T-helper 9 cell (primary cell): ENCODE measurements at places on chromosomes 1 and 21.

- no peak for DNase-seq
Observed at GRCh38 chr1:90133133-90133532, 138.2 kb downstream of the ZNF326 start.

GRCh38 chr21:39330001-39330400, 16.6 kb upstream of the BRWD1 start:
- no peak for DNase-seq

GRCh38 chr1:231512147-231512698, 16.2 kb upstream of the TSNAX start:
- DNase-seq = no peak

DNA sequence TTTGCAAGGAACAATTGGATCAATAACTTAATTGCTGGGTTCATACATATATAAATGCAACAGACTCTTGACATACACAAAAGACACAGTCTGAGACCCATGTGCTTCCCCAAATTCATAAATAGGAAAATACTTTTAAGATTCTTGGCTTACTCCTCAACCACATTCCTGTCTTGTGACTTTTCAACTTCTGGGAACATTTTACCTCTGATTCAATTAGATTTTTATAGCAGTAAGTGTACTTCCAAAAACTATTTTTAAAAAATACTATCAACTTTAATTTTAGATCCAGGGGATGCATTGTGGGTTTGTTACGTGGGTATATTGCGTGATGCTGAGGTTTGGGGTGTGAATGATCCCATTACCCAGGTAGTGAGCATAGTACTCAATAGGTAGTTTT, 406.7 kb downstream of the RPS6KC1 start:
- no peak for DNase-seq

DNA sequence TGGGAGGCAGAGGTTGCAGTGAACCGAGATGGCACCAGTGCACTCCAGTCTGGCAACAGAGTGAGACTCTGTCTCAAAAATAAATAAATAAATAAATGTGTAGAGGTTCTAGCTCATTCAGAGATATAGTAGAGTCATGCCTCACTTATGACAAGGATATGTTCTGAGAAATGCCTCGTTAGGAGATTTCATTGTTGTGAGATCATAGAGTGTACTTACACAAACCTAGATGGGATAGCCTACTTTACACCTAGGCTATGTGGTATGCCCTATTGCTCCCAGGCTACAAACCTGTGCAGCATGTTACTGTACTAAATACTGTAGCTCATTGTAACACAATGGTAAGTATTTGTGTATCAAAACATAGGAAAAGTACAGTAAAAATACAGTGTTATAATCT, 155.3 kb upstream of the JUN start:
- no peak for DNase-seq

DNA sequence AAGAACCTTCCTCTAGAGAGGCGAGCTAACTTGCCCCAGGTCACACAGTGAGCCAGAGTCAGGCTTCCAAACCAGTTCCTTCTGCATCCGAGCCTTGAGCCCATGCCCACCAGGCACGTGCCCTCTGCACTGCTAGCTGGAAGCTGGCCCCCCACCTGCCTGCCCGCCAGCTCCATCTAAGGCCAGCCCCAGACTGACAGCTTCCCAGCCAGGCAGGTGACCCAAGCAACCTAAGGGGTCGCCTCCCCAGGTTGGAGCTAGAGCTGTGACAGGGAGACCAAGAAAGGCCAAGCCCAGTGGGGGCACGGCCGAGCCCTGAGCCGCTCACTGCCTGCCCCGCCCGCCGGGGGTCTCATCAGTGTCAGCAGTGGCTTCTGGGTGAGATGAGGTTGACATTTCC, 19.9 kb upstream of the C1QA start:
- DNase-seq = no peak

DNA sequence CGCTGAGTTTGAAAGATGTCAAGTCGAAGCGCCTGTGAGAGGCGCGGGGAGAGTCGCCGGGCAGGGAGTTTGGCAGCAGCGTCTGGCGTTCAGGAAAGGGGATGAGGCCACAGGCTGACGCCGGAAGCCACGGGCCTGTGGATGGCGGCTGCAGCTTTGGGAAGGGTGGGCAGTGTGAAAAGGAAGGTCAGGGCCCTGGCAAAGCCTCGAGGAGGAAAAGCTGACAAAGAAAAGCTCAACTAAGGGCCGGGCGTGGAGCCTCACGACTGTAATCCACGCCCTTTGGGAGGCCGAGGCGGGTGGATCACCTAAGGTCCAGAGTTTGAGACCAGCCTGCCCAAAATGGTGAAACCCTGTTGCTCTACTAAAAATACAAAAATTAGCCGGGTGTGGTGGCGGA, 25.2 kb upstream of the COX20 start:
- no peak for DNase-seq

- peak; percentile 81 for DNase-seq
Observed at GRCh38 chr1:23790696-23791515, at the start of gene LYPLA2. Gene LYPLA2 (plus strand): TSS chr1:23791145. CDS start chr1:23792683, 1,538 bp downstream.

DNA sequence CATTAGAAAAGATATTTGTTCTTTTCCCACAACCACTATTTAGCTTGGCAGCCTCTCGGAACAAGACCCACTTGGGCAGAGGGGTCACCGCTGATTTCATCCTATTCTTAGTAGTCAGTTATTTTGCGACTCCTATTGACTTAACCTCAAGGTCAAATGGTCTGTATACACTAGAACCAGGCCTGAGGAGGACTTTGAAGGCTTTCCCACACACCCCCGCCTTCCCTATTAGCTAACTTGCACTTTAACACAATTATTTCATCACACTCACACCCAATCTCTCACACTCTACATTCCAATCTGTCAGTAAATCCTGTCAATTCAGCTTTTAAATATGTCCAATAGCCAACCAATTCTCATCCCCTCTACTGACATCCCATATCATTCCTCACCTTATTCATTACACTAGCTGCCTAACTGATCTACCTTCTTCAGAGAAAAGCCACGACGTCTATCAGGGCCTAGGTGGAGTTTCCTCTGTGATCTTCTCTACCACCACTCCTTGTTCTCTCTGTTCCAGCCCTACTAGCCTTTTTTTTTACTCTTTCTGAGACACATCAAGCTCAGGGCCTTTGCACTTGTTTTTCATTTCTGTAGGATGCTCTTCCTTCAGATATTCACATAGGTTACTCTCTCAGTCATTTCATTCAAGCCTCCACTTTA, 1.0 kb upstream of the NIBAN1 start:
- DNase-seq = no peak

- DNase-seq = no peak
Observed at GRCh38 chr1:44617703-44618029, 56.6 kb downstream of the TMEM53 start.

- peak; percentile 57 for DNase-seq
Observed at GRCh38 chr1:167936930-167937708, at the start of gene MPC2. Gene MPC2 (minus strand): TSS chr1:167937072. CDS start chr1:167935841, 1,231 bp downstream.

DNA sequence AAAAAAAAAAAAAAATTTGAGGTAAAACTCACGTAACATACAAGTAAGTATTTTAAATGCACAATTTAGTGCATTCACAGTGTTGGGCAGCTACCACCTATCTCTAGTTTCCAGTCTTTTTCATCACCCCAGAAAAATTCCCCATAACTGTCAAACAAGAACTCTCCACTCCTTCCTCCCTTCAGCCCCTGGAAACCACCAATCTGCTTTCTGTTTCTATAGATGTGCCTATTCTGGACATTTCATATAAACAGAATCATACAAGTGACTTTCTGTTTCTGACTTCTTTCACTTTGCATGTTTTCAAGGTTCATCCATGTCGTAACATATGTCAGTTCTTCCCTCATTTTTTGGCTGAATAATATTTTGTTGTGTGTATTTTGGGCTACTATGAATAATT, 24.9 kb upstream of the ETS2 start:
- no peak for DNase-seq

- no peak for DNase-seq
Observed at GRCh38 chr1:39488012-39488545, 3.4 kb upstream of the BMP8A start.

DNA sequence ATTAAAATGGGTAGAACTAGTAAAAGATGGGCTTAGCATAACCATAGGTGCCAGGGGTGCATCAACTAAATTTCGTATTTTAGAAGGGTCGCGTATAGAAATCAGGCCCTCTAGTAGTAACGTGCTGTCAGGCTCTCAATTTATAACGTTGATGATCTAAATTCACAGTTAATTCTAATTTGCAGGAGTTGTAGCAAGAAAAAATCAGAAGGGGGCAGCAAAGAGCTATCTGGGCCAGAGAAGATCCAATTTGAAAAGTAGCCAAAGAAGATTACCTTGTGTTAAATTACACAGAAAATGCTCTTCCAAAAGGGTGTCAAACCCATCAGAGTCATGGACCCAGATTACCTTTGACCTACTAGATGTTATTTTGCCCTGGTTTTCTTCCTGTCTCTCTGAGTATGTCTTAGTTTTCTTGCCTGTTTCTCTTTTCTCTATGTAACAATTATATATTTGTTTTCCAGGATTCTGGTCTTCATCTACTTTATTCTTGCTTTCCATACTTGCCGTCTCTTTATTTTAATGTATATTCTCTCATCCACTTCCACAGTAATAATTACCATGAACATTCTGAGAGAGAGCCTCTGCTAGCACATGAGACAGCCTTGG, 1030.9 kb downstream of the AMY1C start:
- DNase-seq = no peak

DNA sequence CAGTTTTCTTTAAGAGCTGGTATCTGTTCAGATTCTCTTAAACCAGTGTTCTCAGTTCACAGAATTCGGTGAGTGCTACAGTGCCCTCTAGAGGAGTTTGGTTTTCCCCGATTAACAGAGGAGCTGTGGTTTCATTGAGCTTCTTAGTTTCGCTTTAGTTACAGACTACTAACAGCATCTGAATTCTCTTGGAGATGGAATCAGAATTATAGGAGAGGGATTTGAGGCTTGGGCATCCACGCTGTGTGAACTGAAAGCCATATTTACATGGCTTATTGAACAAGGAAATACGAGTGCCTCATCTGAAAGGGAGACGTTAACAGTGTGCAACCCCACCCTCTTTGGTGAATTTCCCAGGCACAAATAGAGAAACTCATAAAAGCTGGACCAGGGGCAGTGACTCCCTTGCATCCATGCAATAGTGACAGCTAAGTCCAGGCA, 202.0 kb downstream of the USH2A start:
- DNase-seq = no peak

DNA sequence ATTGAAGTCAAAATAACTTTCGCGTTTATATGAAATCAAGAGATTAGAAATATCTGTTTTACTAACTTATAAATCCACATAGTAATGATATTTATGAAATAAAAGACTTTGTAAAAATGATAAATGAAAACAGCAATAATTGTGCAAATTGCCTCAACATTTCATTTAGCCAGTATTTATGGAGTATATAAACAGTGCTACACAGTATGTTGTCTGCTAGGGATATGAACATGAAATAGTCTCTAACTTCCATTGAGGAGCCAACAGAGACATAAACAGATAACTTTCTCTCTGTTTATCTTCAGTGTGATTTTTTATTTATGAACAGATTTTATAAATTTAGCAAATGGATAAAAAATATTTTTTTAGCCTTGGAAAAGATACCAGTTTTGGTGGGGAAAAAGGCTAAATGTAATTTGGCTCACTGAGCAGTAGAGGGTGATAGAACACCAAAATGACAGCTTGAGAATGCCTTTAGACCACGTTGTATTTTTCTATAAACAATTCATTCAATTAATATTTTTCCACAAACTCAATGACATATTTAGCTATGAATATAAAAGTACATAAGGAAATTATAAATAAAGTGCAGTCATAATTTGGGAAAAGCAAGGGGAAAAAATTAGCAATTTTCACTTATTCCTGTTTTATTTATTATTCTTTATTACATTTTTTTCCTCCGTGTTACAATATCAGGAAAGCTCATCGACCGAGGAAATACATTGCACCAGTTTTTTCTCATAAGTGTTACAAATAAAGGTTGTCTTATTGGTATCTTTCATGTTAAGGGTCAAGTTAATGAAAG, 47.5 kb upstream of the EEIG2 start:
- DNase-seq = no peak

DNA sequence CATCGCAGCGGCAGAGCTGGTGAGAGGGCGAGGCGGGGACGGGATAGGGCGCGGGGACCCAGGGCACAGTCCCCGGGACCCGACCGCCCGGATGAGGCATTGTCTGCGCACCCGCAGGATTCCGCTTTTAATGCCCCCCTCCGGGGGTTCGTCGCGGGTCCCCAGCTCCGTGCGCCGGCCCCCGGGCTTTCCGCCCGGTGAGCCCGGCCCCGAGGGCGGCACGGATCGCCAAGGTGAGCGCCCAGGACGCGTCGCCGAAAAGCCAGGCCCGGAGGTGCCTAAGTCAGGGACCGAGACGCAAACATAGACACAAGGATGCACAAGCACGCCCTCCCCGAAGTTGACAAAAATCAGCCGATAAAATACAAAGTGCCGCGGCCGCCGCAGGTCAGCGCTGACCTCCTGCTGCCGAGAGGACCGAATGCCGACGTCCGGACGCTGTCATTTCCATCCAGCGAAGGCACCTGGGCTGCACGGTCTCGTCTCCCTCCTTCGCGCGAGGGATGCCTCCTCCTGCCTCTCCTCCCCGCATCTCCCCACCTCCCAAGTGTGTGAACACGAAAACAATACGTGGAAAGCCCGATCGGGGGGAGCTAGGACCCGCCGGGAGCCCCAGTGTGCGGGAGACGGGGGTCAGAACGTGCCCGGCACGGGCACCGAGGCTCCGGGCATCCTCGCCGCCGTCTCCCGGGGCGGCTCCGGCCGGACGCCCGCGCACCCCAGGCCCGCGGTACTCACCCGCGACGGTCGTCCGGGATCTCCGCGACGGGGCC, 101.1 kb upstream of the SOD1 start:
- DNase-seq = peak; percentile 15

- DNase-seq = no peak
Observed at GRCh38 chr21:37000381-37000780, 6.1 kb upstream of the RIPPLY3 start.

GRCh38 chr1:207919523-207920170, 8.7 kb upstream of the CD34 start:
- DNase-seq = no peak

- no peak for DNase-seq
Observed at GRCh38 chr1:247857985-247858619, 1.1 kb downstream of the TRIM58 start.

GRCh38 chr21:26093122-26093521, 77.4 kb downstream of the APP start:
- DNase-seq = no peak

GRCh38 chr1:26690157-26690556, 5.7 kb upstream of the ARID1A start:
- DNase-seq = no peak

DNA sequence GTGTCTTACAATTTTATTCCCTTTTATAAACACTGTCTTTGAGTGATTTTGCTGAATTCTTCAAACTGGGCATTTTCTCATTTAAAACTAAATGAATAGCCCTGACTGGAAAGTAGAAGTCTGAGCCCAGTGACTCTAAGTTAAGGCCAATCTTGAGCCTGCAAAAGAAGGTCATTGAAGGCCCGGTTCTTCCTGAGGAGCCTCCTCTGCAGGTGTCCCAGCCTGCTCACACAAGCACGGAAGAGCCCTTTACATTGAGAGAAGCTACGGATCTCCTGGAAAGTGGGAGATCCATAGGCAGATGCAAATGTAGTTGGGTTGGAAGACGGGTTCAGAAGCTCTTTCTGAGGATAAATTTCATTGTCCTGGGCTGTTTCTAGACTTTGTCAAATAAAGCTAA, 3.9 kb downstream of the ZNF678 start:
- DNase-seq = no peak

GRCh38 chr21:19508442-19508841, 1104.9 kb upstream of the TMPRSS15 start:
- no peak for DNase-seq

- DNase-seq = no peak
Observed at GRCh38 chr1:53731779-53732305, 7.1 kb downstream of the GLIS1 start.
